Chondrocyte (in vitro differentiated cells): ENCODE measurements at places on chromosomes 1 and 21. TPM values are rescaled to one million over a fixed set of nuclear protein-coding genes. Genes with fewer than 3 reads are reported as not detected.

The PAQR6 gene
- total RNA-seq = 4.9 to 6.9 TPM (median 4.9 TPM) in 3 replicates

The ESPN gene
- total RNA-seq = 0.57 to 2.5 TPM (median 2.1 TPM) in 3 replicates

The DDAH1 gene
- 91.8 to 93.0 TPM (median 92.7 TPM) in 3 replicates for total RNA-seq

DNA sequence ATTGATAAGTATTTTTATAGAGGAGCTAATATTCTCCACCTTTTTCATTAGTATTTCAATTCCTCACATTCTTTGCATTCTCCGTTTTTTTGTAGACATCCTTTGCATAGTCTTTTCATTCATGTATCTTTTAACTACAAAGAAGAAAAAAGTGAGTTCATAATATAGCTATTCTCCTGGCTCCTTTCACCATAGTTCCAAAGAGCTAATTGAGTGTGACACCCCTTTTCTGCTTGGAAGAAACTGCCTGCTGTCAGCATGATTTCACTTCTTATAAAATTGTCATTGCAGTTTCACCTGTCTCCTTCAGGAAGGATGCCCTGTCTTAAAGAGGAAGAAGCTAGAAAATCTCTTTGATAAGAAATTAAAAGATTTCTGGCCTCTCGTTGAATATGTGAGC, 991.1 kb downstream of the KCNT2 start:
- H3K4me3 ChIP-seq = no peak overlapping the region
- H3K4me1 ChIP-seq = no peaks in the 10 kb centered on the region
- no peak overlapping the region for H3K27ac ChIP-seq

- H3K27me3 ChIP-seq = peaks cover 2% of the 10 kb centered on the region
- H3K4me3 ChIP-seq = no peak overlapping the region
- no peaks in the 10 kb centered on the region for H3K36me3 ChIP-seq
- DNase-seq = no peak
Observed at GRCh38 chr21:42404539-42404938, 837 bp downstream of the UBASH3A start.

- peaks cover 12% of the 10 kb centered on the region for H3K4me1 ChIP-seq
- no peaks in the 10 kb centered on the region for H3K36me3 ChIP-seq
- DNase-seq = no peak
- H3K4me3 ChIP-seq = no peak overlapping the region
Observed at GRCh38 chr21:34220556-34221195, 143.1 kb upstream of the KCNE2 start.

DNA sequence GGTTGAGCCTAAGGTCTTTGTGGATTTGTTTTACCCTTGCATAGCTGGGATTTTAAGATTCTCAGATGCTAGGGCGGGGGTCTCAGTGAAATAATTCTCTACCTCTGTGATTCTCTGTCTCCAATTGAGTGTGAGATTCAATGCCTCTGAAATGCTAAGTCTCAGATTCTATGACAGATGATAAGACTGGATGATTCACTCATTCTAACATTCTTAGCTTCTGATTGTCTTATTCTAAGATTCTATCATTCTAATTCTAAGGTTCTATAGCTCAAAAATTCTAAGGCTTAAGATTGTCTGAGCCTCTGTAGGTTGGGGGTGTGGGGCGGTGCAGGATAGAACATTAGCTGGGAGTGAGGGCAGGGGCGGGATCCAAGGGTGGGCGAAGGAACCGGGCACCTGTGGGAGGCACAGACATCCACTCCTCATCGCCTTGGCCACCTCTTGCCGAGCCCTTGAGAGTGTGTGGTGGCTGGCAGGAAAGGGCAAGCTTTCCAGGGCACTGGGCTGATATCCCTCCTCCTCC, 29.5 kb downstream of the ADGRB2 start:
- H3K27ac ChIP-seq = no peak overlapping the region
- no peak for DNase-seq
- H3K4me1 ChIP-seq = no peaks in the 10 kb centered on the region
- no peaks in the 10 kb centered on the region for H3K27me3 ChIP-seq
- H3K4me3 ChIP-seq = no peak overlapping the region
- peaks cover 9% of the 10 kb centered on the region for H3K36me3 ChIP-seq

- H3K4me1 ChIP-seq = no peaks in the 10 kb centered on the region
- H3K27me3 ChIP-seq = no peaks in the 10 kb centered on the region
- DNase-seq = no peak
- peaks cover 3% of the 10 kb centered on the region for H3K36me3 ChIP-seq
- no peak overlapping the region for H3K4me3 ChIP-seq
- H3K27ac ChIP-seq = no peak overlapping the region
Observed at GRCh38 chr1:178825167-178825566, 45.7 kb downstream of the ANGPTL1 start.

DNA sequence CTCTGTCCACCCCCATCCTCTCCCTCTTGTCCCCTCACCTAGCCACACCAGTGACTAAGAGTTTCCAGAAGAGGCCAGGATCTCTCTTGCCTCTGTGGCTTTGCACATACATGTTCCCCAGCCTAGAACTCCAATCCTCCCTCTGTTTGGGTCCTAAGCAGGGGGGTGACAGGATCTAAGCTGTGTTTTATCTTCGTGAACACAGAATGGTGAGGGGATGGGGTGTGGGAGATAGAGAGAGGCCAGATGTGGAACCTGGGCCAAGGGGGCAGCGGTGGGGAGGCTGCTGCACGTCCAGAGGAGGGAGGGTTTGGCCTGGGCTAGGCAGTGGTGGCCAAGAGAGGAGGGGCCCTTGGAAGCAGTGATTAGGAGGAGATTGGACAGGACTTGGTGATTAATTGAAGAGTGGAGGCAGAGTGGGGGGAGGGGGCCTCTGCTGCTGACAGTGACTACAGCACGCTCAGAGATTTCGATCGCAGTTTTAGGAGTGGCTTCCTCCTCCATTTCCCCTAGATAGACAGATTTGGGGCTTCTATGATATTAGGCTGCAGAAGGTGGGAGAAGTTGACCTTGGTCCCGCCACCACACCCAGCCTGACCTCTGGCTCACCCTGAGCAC, 17.1 kb upstream of the ADGRB2 start:
- H3K36me3 ChIP-seq = no peaks in the 10 kb centered on the region
- H3K4me3 ChIP-seq = no peak overlapping the region
- H3K27ac ChIP-seq = no peak overlapping the region
- H3K27me3 ChIP-seq = peaks cover 2% of the 10 kb centered on the region
- H3K4me1 ChIP-seq = peaks cover 9% of the 10 kb centered on the region

DNA sequence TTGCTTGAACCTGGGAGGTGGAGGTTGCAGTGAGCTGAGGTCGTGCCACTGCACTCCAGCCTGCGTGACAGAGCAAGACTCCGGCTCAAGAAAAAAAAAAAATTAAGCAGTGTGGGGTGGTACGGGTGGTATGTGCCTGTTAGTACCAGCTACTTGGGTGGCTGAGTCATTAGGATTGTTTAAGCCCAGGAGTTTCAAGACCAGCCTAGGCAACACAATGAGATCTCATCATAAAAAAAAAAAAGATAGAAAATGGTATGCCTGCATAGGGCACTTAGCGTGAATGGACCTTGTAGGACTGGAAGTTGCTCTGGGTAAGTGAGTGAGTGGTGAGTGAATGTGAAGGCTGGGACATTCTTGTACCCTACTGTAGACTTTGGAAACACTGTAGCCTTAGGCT, 37.0 kb downstream of the TBCE start:
- peaks cover 4% of the 10 kb centered on the region for H3K36me3 ChIP-seq
- H3K27me3 ChIP-seq = no peaks in the 10 kb centered on the region
- no peak for DNase-seq

DNA sequence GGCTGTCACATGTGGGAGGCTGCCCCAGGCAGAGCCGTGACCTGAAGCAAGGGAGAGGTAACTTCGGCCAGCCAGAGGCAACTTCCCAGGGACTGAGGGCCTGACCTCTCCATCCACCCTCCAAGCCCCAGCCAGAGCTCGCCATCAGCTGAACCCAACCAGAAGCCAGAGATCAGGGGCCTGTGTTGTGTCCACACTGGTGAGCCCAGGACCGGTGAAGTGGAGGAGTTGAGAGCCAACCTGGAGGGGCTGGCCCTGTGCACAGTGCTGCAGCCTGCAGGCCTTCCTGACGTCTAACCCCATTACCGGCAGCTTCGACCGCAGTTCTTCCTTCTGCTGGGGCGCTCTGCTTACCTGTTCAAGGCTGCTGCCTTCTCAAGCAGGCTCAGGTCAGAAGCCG, 19.6 kb upstream of the PDE9A start:
- no peak for DNase-seq
- no peak overlapping the region for H3K4me3 ChIP-seq
- H3K27ac ChIP-seq = no peak overlapping the region
- H3K36me3 ChIP-seq = no peaks in the 10 kb centered on the region
- H3K4me1 ChIP-seq = no peaks in the 10 kb centered on the region

DNA sequence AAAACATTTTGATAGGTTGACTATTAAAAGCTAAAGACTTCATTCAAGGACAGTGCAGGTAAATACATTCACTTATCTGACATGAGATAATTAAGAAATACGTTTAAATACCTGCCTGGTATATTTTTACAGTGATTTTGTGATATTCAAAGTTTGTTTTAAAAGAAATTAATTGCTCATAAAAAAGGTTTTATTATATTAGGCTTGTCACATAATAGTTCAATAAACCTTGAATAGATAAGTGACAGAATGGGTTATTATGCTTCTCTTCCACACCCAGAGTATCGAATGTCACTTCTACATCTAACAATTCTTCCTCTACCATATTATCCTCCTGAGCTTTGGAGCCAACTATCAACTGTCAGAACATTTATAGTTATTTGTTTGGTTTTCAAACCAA, 60.0 kb downstream of the LTN1 start:
- DNase-seq = no peak
- H3K4me1 ChIP-seq = no peaks in the 10 kb centered on the region
- H3K27ac ChIP-seq = no peak overlapping the region
- H3K27me3 ChIP-seq = no peaks in the 10 kb centered on the region
- peaks cover 31% of the 10 kb centered on the region for H3K36me3 ChIP-seq

GRCh38 chr1:5151511-5151910, 497.1 kb downstream of the AJAP1 start:
- no peak for DNase-seq
- H3K36me3 ChIP-seq = no peaks in the 10 kb centered on the region
- no peak overlapping the region for H3K4me3 ChIP-seq

DNA sequence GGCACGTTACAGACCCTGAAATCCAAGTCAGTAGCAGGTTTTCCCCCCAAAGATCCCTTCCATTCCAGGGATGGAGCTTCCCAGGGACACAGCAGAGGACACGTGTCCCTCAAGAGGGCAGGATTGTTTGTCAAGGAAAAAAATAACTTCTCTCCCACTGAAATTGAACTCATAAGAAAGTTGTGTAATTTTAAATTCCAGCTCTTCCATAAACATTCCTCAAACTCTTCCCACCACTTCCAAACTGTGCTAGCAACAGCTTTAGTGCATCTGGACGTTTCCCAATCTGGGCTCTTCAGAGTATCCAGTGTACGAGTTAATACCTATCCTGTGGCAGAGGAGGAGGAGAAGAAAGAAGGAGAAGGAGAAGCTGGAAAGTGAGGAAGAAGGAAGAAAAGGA, 79.6 kb downstream of the PSMG1 start:
- H3K36me3 ChIP-seq = peaks cover 5% of the 10 kb centered on the region
- H3K27ac ChIP-seq = peak overlapping the region; percentile 94
- H3K4me1 ChIP-seq = peaks cover 26% of the 10 kb centered on the region
- peak overlapping the region; percentile 27 for H3K4me3 ChIP-seq
- H3K27me3 ChIP-seq = no peaks in the 10 kb centered on the region
- no peak for DNase-seq

DNA sequence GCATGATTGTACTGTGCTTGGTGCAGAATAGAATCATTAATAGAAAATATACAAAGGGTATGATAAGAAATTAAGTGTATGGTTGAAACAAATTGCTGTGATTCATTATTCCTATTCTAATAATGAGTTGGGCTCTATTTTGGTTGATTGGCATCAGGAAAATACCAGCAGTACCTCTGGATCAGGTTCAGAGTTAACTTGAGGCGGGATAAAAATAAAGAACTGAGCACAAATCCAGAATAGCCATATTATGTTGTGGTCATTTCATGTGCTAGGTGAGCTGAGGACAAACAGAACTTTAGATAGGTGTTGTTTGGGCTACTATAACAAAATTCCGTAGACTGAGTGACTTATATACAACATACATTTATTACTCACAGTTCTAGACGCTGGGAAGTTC, 60.7 kb upstream of the GCLM start:
- no peak overlapping the region for H3K4me3 ChIP-seq
- H3K36me3 ChIP-seq = no peaks in the 10 kb centered on the region
- peaks cover 8% of the 10 kb centered on the region for H3K4me1 ChIP-seq

DNA sequence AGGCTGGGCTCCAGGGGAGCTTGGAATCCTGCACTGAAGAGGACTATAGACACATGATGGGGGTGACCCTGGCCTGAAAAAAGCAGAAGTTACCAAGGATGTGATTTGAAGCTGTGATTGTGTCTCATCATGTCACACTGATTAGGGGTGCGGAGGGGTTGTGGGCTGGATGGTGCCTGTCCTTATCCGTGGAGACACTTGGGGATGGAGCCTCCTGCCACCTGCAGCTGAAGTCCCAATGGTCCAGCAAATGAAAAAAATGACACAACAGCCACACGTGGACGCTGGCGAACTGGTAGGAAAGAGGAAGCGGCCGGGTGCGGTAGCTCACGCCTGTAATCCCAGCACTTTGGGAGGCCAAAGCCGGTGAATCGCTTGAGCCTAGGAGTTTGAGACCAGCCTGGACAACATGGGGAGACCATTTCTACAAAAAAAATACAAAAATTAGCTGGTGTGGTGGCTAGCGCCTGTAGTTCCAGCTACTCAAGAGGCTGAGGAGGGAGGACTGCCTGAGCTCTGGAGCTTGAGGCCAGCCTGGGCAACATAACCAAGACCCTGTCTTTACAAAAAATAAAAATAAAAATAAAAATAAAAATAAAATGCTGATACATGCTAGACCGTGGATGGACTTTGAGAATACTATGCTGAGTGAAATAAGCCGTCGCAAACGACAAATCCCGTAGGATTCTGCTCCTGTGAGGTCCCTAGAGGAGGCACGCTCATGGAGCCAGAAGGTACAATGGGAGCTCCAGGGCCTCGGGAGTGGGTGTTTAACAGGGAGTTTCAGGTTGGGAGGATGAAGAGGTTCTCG, 838 bp upstream of the IBA57 start:
- H3K4me3 ChIP-seq = peak overlapping the region; percentile 91
- no peak for DNase-seq
- H3K27me3 ChIP-seq = no peaks in the 10 kb centered on the region
- H3K27ac ChIP-seq = peak overlapping the region; percentile 99
- H3K36me3 ChIP-seq = no peaks in the 10 kb centered on the region
- H3K4me1 ChIP-seq = peaks cover 27% of the 10 kb centered on the region

DNA sequence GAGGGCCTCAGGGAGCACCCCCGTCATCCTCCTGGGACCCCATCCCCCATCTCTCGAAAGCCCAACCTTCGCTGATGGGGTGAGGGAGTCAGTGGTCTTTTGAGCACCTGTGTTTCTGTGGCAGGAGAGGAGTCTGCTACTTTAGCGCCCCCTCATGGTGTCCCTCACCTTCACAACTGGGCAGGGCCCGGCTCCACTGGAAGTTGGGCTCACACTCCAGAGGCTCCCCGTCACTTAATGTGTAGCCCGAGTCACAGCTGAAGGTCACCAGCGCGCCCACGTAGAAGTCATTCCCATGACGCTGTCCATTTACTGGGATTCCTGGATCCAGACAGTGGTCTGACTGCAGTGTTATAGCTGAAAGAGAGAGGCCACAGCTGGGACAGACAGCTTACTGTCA, 139.5 kb upstream of the HMGB4 start:
- H3K36me3 ChIP-seq = no peaks in the 10 kb centered on the region
- no peaks in the 10 kb centered on the region for H3K4me1 ChIP-seq
- no peak for DNase-seq
- no peak overlapping the region for H3K27ac ChIP-seq
- no peaks in the 10 kb centered on the region for H3K27me3 ChIP-seq
- H3K4me3 ChIP-seq = no peak overlapping the region

GRCh38 chr1:214391873-214392645, 111.1 kb downstream of the SMYD2 start:
- peak overlapping the region; percentile 62 for H3K27ac ChIP-seq
- H3K4me1 ChIP-seq = peaks cover 62% of the 10 kb centered on the region
- H3K36me3 ChIP-seq = peaks cover 43% of the 10 kb centered on the region
- DNase-seq = no peak
- H3K27me3 ChIP-seq = no peaks in the 10 kb centered on the region
